ENCODE measurements at places on chromosomes 13 and 19.

GRCh38 chr19:11268783-11269267 is 6.5 kb upstream of the DOCK6 start:
- no peak for DNase-seq

DNA sequence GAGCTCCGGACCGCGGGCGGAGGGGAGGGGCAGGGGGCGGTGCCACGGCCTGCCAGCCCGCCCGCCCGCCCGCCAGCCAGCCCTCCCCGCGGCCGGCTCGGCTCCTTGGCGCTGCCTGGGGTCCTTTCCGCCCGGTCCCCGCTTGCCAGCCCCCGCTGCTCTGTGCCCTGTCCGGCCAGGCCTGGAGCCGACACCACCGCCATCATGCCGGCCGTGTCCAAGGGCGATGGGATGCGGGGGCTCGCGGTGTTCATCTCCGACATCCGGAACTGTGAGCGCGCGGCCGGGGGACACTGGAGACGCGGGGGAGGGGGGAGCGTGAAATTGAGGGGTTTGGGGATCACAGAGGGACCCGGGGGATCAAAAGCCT is at the start of gene AP2A1:
Gene AP2A1 (plus strand): TSS at position 72 of the 370 bp plus-strand sequence. CDS start 133 bp downstream, at position 205.
- DNase-seq = no peak

- no peak for DNase-seq
Observed at GRCh38 chr19:15353908-15354307, 21.6 kb upstream of the BRD4 start.

GRCh38 chr13:104132849-104133248 is 1066.6 kb upstream of the SLC10A2 start:
- DNase-seq = peak; percentile 3

DNA sequence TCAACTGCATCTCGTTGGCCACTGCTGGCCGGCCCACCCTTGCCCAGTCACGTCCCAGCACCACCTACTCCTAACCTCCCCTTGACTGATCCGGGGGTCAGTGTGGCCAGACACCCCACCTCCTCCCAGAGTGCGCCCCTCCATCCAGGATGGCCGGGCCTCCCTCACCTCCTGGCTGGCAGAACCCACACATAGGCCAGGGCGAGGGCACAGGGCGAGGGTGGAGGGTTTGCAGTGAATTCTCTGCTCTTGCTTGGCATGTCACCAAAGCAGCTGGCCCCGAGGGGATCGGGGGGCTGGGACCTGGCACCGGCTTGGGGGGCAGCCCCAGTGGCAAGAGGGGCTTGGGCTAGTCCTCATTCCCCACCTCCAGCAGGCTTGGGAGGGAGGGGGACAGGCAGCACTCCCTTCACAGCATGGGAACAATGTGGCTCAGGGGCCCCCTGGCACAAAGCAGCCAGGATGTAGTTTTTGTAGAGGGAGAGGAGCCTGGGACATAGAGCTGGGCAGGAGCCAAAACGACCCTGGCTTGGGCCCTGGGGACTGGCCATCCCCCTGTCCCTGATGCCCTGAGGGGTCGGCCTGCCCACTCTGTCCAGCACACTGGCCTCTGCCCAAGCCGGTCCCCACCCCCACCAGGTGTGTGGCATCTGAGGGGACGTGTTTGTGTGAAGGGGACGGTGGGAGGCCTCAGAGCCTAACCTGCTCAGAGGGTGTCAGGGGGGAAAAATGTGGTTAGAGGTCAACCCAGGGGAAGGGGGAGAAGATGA is 28.5 kb upstream of the ASF1B start:
- no peak for DNase-seq

GRCh38 chr13:24184265-24184841 is 23.8 kb downstream of the SPATA13 start:
- no peak for DNase-seq

DNA sequence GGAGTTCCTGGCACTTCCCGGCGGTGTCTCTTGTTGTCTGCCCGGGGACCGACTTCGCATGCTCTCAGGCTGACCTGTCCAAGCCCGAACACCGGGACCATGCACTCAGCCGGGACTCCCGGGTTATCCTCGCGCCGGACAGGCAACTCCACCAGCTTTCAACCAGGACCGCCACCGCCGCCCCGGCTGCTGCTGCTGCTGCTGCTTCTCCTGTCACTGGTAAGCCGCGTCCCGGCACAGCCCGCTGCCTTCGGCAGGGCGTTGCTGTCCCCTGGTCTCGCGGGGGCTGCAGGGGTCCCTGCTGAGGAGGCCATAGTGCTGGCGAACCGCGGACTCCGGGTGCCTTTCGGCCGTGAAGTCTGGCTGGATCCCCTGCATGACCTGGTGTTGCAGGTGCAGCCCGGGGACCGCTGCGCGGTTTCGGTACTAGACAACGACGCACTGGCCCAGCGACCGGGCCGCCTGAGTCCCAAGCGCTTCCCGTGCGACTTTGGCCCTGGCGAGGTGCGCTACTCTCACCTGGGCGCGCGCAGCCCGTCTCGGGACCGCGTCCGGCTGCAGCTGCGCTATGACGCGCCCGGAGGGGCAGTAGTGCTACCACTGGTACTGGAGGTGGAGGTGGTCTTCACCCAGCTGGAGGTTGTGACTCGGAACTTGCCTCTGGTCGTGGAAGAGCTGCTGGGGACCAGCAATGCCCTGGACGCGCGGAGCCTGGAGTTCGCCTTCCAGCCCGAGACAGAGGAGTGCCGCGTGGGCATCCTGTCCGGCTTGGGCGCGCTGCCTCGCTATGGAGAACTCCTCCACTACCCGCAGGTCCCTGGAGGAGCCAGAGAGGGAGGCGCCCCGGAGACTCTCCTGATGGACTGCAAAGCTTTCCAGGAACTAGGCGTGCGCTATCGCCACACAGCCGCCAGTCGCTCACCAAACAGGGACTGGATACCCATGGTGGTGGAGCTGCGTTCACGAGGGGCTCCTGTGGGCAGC is 661 bp downstream of the FREM2 start:
- DNase-seq = peak; percentile 68

DNA sequence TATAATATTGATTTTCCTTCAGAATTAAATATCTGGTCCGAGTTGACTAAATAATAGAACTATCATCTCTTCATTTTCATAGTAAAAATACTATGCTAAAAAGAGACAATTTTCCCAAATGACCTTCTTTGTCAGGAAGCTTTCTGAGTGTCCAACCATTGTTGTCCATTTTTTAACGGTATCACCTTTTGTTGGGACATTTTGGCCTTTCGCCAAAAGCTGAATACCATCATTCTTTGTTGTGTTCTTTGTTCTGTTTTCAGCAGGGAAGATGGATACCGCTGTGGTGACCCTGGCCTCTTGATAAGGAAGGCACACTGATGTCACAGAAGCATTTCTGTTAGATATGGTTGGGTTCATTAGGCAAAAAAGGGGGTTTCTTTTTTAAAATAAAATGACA is 654.4 kb upstream of the GPC6 start:
- peak; percentile 11 for DNase-seq

DNA sequence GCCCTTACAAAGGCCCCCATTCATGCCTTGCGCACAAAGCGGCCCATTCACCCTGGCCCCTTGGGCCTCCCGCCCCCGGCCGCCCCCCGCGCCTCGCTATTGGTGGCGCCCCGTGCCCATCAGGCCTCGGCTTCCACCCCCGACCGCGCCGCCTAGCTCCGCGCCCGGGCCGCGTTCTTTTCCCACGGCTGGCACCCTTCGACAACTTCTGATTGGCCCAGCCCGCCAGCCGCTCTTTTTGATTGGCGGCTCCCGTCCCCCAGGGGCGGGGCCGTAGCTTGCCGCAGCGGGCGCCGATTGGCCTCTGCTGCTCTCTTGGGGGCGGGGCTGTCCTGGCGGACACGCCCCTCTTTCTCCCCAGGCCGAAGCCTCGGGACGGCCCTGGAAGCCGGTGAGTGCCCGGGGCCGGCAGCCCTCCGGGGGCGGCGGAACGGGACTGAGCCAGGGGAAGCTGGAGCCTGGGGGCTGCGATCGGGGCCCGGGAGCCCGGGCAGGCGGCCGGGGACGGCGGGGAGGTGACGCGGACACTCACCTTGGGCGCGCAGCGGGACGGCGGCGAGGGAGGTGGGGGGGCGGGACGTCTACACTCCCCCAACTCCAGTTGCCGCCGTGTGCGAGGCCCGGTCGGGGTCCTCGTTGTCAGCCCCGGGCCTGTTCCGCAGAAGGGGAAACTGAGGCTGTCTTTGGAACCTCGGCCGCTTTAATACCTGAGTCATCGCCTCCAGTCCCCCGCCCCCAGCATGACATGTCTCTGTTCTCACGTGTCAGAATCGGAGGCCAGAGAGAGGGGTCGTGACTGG is at the start of gene MYH14:
Gene MYH14 (plus strand): TSS at position 342 of the 800 bp plus-strand sequence. CDS start 6,744 bp downstream, outside the sequence.
- peak; percentile 97 for DNase-seq

- no peak for DNase-seq
Observed at GRCh38 chr19:14097532-14098151, 7.1 kb upstream of the SAMD1 start.

DNA sequence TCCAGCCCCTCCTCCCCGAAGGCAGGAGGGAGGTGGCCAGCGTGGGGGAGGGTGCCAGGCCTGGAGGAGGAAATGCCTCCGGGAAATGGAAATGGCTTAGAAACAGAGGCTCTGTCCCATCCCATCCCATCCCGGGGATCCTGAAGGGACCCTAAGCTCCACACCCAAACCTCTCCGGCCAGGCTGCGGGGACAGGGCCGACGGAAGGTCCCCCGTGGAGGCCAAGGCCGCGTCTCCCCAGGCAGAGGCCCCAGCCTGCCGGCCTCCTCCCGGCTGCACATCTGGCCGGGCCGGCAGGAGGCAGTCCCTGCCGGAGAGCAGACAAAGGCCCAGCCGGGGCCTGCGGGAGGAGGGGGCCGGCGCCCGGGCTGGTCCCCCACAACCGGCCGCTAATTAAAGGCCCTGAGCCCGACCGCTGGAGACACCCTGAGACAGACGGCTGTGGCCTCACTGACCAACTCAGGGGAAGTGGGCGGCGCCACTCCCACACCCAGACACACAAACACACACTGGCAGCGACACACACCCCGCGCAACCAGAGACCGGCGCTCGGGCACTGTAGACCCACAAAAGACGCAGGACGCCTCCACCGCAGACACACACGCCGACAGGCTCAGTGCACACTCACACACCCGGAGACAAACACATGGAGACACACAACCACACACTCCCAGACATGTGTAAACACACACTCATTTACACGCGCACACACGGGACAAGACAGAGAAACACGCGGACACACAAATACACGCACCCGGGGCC is 1.1 kb downstream of the ADAMTS10 start:
- peak; percentile 92 for DNase-seq

- peak; percentile 69 for DNase-seq
Observed at GRCh38 chr19:12880551-12881171, 588 bp downstream of the DNASE2 start.

GRCh38 chr19:918481-919198 is 1.5 kb downstream of the KISS1R start:
- DNase-seq = peak; percentile 39

DNA sequence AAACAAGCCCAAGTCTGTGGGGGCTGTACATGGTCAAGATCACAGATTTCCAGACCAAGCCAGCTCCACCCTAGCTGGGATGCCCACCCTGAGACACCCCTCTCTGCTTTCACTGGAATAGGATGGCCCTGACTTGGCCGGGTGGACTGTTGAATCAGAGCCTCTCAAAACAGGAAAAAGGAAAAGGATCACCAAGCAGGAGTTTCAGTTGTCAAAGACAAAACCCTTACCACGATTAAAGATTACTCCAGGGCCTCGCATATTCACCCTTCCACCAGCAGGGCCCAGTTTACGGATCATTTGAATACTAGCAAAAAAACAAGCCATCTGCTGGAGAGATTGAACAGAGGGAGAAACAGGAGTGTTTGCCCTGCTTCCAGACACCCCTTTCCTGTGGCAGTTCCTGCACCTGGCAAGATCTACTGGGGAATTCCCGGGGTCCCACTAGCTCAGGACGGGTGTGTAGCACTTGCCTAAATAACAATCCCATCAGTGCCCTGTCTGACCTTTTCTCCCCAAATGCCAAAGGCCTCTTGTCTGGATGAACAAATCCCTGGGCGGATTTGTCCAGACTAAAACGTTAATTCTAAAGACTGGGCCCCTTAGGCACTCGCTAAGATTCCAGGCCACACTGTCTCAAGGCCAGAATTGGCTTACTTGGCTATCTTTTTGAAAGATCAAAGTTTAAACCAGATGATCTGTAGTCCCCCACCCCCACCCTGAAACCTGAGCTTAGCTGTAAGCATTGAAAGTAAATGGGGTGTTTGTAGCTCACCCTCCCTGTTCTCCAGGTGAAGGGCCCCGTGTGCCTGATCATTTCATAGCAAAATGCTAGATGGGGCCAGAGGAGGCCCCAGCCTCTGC is 38.4 kb downstream of the ACTN4 start:
- DNase-seq = peak; percentile 80

- DNase-seq = no peak
Observed at GRCh38 chr13:29801737-29802305, 48.6 kb downstream of the UBL3 start.

DNA sequence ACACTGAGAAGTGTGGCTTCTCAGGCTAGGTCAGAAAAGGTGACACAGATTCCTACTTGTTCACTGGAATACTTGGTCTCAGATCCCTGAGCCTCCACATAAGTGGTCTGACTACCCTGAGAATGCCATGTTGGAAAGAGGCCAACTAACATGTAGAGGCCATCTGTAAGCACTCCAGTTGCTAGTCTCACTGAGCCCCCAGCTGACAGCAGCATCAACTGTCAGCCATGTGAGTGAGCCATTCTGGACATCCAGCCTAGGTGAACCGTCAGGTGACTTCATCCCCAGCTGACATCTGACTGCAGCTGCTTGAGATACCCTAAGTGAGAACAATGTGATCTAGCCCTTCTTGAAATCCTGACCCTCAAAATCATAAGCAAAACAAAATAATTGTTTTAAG is 18.1 kb upstream of the ARL11 start:
- DNase-seq = no peak

DNA sequence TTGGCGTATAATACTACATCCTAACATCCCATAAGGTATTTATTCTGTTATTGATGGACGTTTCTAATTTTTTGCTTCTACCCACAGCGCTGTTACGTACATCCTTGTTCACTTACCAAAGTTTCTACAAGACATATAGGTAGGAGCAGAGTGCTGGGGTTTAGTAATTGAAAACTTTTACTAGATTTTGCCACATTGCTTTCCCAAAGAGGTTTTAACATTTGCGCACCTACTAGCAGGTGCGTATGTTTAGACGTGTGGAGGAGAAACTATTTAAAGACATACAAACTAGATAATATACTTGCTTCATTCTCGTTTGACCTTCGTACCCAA is 559 bp upstream of the RPL21 start:
- no peak for DNase-seq

DNA sequence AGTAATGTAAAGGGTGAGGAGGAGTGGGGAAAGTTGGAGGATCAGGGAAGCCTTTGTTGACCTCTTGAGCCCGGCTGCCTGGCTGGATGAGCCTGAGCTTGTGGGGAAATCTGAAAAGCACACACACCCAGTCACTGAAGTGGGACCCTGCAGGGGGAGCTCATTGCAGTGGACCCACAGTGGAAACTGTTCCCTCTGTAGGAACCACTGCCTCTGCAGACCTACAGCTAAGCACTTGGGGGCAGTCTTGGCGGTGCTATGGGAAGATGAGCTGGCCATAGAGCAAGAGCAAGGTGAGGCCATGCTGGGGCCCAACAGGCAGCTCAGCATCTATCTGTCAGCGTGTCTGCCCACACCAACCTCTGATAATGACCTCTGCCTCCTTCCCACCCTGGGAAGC is 294.8 kb downstream of the TSHZ3 start:
- DNase-seq = peak; percentile 82

- DNase-seq = no peak
Observed at GRCh38 chr13:24032252-24032651, 128.3 kb upstream of the SPATA13 start.
